T-helper 17 cell (primary cell): ENCODE measurements at places on chromosomes 12 and 14. TPM values are rescaled to one million over a fixed set of nuclear protein-coding genes. Genes with fewer than 3 reads are reported as not detected.

The CMKLR1 gene
- total RNA-seq = 0.22 TPM

The TMEM233 gene
- total RNA-seq = not detected

The KRT2 gene
- not detected for total RNA-seq

The CPM gene
- total RNA-seq = 4.1 TPM

The NKX2-1 gene
- not detected for total RNA-seq

The POTEG gene
- not detected for total RNA-seq

The AQP5 gene
- total RNA-seq = not detected

The SIRT4 gene
- total RNA-seq = 0.45 TPM

The PTCSC3 gene
- total RNA-seq = not detected

The ARMH4 gene
- total RNA-seq = not detected

The COCH gene
- total RNA-seq = not detected

The OR6C2 gene
- not detected for total RNA-seq

The SHMT2 gene
- total RNA-seq = 36.9 TPM

The SLC38A4 gene
- not detected for total RNA-seq

The HRK gene
- not detected for total RNA-seq

The PLA2G1B gene
- not detected for total RNA-seq

The CACNA1C gene
- total RNA-seq = 0.18 TPM

The PAX9 gene
- total RNA-seq = not detected

The C1R gene
- 7.2 TPM for total RNA-seq
